ENCODE measurements at places on chromosomes 5 and 9.

DNA sequence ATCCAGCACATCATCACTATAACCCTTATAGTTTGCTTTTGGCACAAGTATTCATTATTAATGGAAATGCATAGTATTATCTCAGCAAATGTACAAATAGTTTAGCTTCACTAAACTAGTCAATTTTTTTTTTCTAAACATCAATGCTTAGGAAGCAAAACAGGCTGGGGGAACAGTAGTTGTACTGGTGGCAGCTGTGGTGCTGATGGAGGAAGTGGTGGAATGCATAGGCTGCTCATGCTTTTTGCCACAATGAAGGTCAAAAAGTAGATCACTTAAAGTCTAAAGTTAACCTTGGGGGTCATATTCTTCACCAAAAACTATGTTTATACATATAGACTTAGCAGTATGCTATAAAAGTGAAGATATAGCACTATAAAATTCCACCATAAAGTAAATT is 36.3 kb upstream of the CDKN2B start:
- DNase-seq = no peak

DNA sequence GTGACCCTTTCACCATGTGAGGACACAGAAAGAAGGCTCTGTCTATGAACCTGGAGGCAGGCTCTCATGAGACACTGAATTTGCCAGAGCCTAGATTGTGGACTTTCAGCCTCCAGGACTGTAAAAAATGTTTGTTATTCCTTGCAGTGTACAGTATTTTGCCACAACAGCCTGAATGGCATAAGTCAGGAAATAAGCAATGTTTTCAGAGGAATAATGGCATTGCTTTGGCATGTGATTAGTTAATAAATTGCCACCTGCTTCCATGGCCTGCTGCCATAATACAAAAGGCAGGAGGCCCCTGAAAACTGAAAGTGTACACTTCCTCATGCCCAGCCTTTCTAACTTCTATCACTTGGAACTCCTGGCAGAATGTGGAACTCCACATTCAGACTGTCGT is 408.1 kb downstream of the GADD45G start:
- DNase-seq = no peak

DNA sequence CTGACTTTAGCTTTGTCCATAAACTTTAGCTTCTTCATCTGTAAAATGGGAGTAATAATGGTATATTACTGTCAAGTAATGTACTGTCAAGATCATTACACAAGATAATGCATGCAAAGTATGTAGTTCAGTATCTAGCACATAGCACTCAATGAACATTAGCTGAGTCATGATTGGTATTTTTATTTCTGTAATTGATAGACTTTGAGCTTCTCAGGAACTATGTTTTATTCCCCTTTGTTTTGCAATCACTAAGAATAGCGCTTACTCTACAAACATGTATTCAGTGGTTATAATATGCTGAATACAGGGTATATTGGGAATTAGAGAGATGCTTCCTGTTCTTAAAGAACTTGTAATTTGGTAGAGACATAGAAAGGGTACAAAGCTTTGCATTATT is 142.3 kb upstream of the KLF9 start:
- no peak for DNase-seq

- DNase-seq = no peak
These were observed 315.8 kb upstream of the PDE4D start for GRCh38 chr5:60209146-60209840.

GRCh38 chr9:88694625-88695024 is 159.6 kb downstream of the NXNL2 start:
- no peak for DNase-seq

- DNase-seq = no peak
These were observed 38.6 kb upstream of the NOTCH1 start for GRCh38 chr9:136584401-136584932.

DNA sequence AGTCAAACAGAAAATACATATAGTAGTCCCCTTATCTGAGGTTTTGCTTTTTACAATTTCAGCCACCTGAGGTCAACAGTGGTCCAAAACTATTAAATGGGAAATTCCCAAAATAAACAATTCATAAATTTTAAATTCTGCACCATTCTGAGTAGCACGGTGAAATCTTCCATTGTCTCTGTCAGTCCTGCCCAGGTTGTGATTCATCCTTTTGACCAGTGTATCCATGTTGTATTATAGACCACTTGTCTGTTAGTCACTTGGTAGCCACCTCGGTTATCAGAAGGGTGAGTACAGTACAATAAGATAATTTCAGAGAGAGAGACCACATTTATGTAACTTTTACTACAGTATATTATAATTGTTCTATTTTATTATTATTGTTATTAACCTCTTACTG is 2.8 kb downstream of the CCDC152 start:
- no peak for DNase-seq

GRCh38 chr5:148831590-148832565 is 5.5 kb downstream of the ADRB2 start:
- DNase-seq = no peak

DNA sequence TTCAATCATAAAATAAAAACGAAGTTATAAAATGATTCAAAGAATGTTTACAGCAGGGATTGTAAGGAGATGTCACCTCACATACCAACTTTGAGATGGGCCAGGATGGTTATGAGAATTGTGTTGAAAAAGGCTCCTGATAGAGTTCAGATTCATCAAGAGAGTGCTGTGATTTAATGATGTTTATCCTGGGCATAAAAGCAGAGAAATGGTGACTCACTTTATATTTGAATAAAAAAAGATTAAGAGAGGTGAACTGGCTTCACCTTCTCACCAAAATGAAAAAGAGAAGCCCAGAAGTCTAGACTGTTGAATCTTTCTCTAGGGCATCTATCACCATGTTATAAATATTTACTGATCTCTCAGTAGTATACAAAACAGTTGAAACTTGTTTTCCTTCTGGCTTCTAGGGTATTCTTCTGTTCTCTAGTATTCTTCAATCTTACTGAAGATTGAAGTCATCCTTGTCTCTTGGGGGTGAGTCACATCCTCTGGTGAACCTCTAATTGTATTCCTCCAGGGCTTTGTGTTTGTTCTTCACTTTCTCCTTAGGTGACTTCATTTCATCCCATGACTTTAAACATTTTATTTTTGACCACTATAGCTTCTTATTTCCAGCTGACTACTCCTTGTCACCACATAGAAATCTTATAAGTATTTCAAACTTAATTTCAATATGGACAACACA is 1237.3 kb upstream of the C9orf72 start:
- no peak for DNase-seq

GRCh38 chr5:105392710-105393149 is 1830.1 kb upstream of the NUDT12 start:
- DNase-seq = no peak

- no peak for DNase-seq
These were observed 223.5 kb upstream of the MEF2C start for GRCh38 chr5:89106480-89106879.

DNA sequence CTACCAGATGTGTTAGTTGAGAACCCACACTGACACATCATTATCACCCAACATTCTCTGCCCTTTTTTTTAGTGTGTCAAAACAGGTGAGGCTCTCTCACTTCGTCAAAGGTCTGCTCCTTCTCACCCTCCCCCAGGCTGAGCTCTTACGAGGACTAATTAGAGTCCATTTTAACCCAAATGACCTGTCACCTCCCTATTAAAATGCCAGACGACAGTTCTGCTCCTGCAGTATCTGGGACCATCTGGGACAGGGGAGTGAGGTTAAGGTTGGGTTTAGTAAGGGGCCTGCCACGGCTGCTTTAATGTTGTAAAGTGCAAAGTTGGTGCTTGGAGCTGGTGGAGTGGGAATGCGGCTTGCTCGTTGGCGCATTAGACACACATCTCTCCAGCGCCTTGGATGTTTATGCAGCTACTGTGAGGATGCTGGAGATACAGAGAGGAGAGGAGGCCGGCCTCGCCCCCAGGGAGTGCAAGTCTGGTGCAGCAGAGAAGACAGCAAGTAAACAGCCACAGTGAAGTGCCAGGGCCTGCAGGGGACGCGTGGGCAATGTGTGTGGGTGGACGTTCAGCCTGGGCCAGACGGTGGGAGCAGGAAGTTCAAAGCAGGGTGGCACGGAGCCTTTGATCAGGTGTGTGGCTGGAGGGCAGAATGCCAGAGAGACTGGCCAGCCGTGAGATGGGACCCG is 96.2 kb downstream of the C9orf50 start:
- DNase-seq = no peak

- no peak for DNase-seq
These were observed 380.8 kb upstream of the CDH18 start for GRCh38 chr5:20368571-20369517.

- no peak for DNase-seq
These were observed 11.6 kb downstream of the UBLCP1 start for GRCh38 chr5:159274676-159275075.

DNA sequence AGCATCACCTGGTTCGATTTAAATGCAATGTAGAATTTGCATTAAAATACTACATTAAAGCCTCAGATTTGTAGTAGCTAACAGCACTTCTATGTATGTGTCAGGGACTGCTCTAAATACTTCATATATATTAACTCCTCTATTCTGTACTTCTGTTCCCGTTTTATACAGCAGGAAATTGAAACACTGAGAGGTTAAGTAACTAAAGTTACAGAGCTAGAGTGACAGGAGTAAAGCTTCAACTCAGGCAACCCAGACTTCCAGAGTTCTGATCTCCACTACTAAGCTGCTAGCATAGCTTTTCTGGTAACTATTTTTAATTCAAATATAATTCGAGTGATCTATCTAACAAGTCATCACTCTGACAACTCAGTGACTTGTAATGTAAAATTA is 619 bp upstream of the APC start:
- DNase-seq = no peak

DNA sequence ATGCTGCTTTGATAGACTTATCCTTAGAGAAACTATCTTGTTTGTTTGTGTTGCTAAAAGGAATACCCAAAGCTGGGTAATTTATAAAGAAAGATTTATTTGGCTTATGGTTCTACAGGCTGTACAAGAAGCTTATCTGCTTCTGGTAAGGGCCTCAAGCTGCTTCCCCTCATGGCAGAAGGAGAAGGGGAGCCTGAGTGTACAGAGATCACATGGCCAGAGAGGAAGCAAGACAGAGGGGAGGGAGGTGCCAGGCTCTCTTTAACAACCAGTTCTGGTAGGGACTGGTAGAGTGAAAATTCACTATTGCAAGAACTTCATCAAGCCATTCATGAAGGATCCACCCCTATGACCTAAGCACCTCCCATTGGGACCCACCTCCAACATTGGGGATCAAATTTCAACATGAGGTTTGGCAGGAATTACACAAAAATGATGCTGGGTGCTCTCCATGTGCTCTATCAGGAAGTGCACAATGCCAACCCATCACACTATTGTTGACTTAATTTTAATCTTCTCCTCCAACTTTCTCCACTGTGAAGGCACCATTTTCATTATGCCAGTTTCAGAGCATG is 115.1 kb upstream of the SHB start:
- DNase-seq = no peak

- no peak for DNase-seq
These were observed 1026.5 kb downstream of the NR2F1-AS1 start for GRCh38 chr5:92554447-92555085.

- no peak for DNase-seq
These were observed 385.3 kb downstream of the BNC2 start for GRCh38 chr9:16485160-16485559.

DNA sequence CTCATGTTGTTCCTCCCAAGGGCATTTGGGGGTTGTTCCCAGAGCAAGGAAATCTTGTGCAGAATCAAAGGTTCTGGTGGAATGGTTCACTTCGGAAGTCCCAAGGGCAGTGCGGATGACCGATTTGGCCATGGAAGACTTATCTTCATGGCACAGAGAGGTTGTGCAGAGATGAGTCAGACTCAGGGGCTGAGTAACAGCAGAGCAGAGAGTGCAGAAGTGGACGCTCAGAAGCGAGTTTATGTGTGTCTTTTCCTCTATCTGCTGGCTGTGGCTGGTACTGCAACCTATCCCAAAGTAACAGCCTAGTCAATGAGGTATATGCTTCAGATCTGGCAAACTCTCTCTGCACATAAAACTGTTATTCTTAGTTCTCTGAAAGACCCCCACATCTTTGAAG is 118.1 kb downstream of the DPYSL3 start:
- DNase-seq = no peak

GRCh38 chr5:82387001-82387818 is 109.1 kb upstream of the RPS23 start:
- DNase-seq = no peak

DNA sequence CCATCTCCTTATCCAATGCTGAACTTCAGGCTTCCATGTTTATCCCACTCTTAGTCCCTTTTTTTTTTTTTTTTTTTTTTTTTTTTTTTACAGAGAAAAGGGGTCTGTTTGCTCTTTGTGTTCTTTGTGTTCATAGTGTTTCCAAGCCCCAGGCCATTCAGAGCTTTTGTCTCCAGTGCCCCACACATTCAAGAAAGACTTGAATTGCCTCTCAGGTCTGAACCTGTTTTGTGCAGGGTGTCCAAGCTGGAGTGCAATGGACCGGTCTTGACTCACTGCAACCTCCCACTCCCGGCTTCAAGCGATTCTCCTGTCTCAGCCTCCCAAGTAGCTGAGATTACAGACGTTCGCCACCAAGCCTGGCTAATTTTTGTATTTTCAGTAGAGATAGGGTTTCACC is 191.2 kb downstream of the PALM2AKAP2 start:
- no peak for DNase-seq

Data from activated CD4-positive, CD25-positive, alpha-beta regulatory T cell (primary cell).